ENCODE measurements at places on chromosomes 12 and 14. TPM values are rescaled to one million over a fixed set of nuclear protein-coding genes. Genes with fewer than 3 reads are reported as not detected.

POTEM gene
- not detected for total RNA-seq

DNA sequence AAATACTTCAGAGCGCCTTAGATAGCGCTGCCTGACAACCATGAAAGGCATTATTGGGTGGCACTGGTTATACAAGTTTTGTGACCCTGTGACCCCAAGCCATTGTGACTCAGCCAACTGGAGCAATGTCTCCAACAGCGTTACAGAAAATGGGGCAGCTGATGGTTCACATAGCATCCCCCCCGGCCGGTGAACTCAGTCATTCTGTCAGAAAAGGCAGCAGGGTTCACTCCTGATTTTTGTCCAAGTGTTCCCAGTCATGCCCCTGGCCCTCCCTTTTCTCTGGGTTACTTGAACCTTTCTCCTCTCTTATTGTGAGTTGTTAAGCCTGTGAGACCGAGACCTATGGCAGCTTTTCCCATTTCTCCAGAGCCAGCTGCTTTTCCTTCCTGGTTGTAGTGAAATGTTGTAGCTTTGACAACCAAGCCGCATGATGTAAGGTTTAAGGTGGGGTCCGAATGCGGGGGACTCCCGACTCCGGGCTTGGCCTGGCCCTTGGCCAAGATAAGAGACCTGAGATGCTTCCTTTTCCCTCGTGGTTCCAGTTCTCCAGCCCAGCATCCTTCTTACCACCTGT is 22.0 kb downstream of the CD9 start:
- DNase-seq: no peak

- DNase-seq: no peak
Measured at GRCh38 chr12:118318744-118319143, 54.0 kb downstream of the TAOK3 start.

GRCh38 chr12:93466625-93467350 is 526 bp upstream of the MRPL42 start:
- no peak for DNase-seq

TAS2R9 gene
- total RNA-seq: not detected

GRCh38 chr14:103198131-103199105 is 75.2 kb downstream of the TNFAIP2 start:
- DNase-seq: peak; percentile 53

- DNase-seq: no peak
Measured at GRCh38 chr12:75874441-75874840, 157.1 kb downstream of the PHLDA1 start.

GRCh38 chr12:121490401-121491281 is 90.2 kb downstream of the KDM2B start:
- no peak for DNase-seq

DNA sequence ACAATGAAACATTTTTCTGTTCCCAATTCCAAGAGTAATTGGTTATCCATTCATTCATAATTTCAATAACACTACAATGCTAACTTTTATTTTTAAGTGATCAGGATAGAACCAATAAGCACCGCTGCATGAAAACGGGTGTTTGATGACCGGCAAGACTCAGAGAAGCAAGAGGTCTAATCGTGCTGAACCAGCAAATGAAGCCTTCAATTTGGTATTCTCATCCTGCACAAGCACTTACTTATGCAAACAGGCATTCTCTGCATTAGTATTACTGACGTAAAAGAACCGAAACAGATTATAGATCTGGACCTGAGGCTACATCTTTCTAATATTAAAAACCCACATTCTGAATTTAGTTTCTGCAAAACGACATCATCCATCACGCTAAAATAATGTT is 67.7 kb downstream of the RBM19 start:
- DNase-seq: no peak

- DNase-seq: no peak
Measured at GRCh38 chr12:1509413-1510052, 84.8 kb downstream of the FBXL14 start.

HHIPL1 gene
- total RNA-seq: not detected

All from A172 (cell line).